Activated CD8-positive, alpha-beta memory T cell treated with anti-CD3 and anti-CD28 coated beads for 1 hour (primary cell): ENCODE measurements at places on chromosomes 4 and X.

- no peak for DNase-seq
Measured at GRCh38 chr4:39384563-39384962, 18.4 kb upstream of the RFC1 start.

GRCh38 chrX:136867518-136867917 is 13.0 kb downstream of the RBMX start:
- DNase-seq, result no peak

DNA sequence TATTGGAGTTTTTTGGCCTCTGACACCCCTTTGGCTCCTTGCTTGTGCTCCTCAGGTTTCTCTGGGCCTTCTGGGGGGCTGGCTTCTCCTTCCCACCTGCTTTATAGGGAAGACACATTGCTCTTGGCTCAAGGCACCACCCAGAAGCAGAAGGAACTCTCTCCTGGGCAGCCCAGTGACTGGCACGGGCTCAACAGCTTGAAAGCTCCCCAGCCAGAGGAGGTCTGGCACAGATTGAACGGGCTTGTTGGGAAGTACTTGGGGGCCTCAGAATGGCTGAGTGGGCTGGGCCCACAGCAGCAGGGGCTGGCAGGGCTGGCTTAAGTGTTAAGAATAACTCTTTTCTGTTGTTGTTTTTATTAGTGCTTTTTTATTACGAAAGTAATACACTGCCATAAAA is 11.2 kb upstream of the ZNF185 start:
- no peak for DNase-seq

DNA sequence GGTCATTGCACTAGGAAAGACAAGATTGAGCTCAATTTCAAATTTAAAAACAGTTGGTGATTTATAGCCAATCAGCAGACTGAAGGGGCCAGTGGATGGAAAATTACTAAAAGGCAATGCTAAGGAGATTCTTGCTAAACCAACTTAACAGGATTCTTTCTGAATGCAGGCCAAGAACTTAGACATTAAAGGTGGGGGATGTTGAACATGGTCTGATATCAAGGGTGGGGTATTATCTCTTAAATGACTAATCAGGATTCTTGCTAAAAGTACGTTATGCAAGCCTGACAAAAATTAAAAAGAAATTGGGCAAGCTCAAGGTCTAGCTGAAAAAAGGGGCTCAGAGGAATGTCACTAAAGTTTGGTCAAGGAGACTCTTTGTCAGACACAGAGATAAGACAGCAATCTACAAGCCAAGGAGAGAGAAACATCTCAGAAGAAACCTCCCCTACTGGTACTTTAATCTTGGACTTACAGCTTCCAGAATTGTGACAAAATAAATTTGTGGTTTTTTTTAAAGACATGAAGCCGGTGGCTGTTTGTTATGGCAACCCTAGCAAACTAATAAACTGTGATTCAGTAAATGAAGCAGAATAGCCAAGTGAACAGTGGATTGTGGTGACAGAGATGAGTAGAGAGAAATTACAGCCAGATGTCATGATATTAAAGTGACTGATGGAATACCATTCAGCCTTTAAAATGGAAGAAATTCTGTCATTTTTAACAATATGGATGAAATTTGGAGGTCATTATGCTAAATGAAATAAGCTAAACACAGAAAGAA is 120.3 kb upstream of the KLHL4 start:
- no peak for DNase-seq

GRCh38 chr4:10353110-10353509 is 104.1 kb downstream of the ZNF518B start:
- no peak for DNase-seq

- no peak for DNase-seq
Measured at GRCh38 chrX:31021537-31021936, 50.3 kb downstream of the FTHL17 start.

DNA sequence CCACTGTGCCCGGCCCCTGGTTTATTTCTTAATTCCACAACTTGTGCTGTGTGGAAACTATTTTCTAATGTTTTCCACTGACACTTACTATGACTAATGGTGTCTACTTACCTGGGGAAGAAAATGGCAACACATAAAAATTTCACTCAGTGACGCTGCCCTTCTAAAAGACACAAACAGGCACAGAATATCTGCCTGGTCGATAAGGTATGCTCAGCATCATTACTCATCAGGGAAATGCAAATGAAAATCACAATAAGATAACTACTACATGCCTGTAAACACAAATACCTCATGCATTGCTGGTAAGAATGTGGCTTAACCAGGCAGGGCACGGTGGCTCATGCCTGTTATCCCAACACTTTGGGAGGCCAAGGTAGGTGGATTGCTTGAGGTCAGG is 61.6 kb downstream of the UBE2K start:
- DNase-seq, result no peak

- no peak for DNase-seq
Measured at GRCh38 chr4:74471264-74471663, 26.3 kb downstream of the AREG start.

GRCh38 chr4:152778656-152779512 is 646 bp downstream of the TIGD4 start:
- DNase-seq, result peak; percentile 3

DNA sequence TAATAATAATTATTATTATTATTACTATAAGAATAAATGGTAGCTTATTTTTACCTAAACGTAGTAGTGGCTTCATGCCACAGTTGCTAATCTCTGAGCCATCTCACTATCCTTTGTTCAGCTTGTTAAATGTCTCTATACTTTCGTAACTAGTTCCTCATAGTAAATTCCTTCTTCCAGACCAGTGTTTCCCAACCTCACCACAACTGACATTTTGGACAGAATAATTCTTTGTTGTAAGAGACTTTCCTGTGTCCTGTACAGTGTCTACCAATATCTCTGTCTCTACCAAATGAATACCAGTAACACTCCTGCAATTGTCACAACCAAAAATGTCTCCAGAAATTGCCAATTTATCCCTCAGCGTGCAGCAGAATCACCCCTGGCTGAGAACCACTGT is 1040.9 kb downstream of the DMD start:
- no peak for DNase-seq

- DNase-seq, result no peak
Measured at GRCh38 chr4:164312671-164313070, 441.3 kb upstream of the SMIM31 start.

- DNase-seq, result no peak
Measured at GRCh38 chr4:159871141-159871540, 768.3 kb downstream of the RAPGEF2 start.

GRCh38 chr4:87511500-87511899 is 17.7 kb downstream of the SPARCL1 start:
- DNase-seq, result no peak

DNA sequence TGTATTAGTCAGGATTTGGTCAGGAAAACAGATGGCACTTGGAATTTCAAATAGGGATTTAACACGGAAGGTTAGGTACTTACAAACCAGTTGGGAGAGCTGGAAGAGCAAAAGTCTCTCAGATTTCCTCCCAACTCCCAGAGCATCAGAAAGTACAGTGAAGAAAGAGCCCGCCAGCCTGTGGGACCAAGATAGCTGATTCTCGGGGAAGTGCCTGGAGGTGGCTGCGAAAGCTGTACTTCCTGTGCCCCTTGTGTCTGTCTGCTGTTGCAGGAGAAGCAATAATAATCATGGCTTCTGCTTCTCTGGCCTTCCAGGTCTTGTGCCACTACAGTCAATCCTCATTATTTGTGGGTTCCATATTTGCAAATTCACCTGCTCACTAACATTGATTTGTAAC is 221.0 kb upstream of the BCOR start:
- no peak for DNase-seq

DNA sequence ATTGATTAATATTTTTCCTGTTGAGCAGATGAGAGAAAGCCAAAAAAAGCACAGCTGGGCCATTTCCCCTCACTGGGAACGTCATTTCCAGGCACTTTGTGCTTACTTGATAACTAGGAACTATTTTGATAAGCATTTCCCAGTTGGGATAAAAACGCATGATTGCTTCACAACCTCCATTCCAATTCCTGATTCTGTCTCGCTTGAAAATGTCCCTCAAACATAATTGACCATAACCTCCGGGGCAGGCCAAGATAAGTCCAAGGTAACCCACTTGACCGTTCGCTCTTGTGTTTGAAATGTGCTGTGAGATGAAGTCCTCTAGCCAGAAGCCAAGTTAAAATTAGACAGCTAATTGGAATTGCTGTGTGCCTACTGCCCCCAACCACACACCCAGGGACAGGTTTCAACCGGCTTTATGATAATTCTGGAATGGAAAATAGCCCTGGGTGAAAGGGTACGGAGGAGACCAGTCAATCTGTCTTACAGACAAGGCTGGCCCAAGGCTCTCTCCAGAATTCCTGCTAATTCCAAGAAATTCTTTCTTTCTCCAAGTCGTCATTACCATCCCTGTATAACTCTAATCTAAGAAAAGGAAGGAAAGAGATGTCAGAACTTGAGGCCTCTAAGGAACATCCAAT is 137.1 kb downstream of the MID1 start:
- DNase-seq, result no peak

- peak; percentile 2 for DNase-seq
Measured at GRCh38 chr4:83012200-83012686, 1.6 kb upstream of the LIN54 start.

GRCh38 chrX:109362101-109362500 is 119.8 kb downstream of the GUCY2F start:
- no peak for DNase-seq

DNA sequence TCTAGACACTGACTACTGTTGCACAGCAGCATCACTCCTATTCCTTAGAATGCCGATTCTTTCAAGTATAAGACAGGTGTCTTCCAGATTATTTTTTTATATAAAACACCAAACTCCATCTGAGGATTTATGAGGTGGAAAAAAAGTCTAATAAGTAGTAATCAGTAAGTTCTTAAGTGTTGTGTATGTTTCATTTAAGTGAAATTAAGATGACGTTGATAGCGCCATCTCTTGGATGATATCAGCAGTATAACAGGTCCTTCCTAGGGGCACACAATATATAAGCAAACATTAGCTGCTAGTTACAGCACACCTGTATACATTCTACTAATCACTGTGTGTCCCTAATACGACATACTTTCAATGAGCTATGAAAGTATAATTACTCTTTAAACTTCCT is 99.6 kb upstream of the STS start:
- no peak for DNase-seq

DNA sequence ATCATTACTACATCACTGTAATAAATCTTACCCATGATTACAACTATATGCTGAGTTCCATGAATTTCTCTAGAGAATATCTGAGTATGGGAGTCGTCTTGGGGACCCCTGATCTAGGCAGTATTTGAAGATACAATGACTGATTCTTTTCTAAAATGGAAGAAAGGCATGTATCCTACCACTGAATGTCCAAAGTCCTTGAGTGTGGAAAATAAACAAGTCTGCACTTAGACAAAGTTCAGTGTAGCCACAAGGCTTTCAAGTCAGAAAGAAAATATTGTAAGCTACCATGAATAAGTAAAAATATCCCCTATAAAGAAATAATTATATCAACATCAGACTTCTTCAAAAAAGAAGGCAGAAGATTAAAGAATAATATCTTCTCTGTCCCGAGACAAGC is 42.4 kb downstream of the ZNF674 start:
- DNase-seq, result no peak

GRCh38 chrX:73728602-73729001 is 165.6 kb downstream of the CHIC1 start:
- no peak for DNase-seq

DNA sequence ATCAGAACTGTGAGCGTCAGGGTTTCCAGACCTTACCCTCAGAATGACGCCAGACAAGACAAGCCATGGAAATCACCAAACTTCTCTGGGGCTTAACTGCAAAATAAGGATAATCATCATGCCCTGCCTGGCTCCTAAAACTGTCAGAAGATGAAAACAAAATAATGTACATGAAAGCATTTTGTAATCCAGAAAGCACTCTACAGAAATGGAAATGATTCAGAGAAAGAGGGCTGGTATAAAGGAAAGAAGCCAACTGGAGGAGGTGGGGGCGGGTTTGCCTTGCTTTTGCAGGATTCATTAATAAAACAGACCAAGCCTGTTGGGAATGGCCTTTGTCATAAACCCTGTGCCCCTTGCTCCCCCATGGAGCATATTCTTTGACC is 47.3 kb downstream of the SEPSECS start:
- no peak for DNase-seq

- DNase-seq, result no peak
Measured at GRCh38 chr4:13580036-13580435, 35.7 kb upstream of the NKX3-2 start.

GRCh38 chrX:114615765-114616164 is 31.9 kb downstream of the HTR2C start:
- no peak for DNase-seq

GRCh38 chr4:24511371-24512063 is 72.8 kb downstream of the DHX15 start:
- no peak for DNase-seq

DNA sequence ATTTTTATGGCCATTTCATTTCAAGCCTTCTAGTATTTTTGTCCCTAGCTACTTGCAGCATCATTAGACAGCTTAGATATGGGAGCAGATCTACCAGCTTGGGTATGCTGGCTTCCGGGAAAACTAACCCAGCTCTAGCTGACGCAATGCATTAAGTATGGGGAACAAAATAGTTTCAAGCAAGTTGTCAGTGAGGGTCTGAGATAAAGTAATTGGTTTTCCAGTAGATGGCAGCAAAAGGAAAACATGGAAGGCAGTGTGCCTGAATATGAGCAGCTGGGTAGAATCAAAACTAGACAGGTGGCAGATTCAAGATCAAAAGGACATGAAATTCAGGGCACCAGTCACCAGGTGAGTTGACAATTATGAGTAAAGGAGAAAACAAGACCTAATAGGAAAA is 340.9 kb upstream of the CTSO start:
- no peak for DNase-seq
